ENCODE measurements at places on chromosomes 5 and 9.

DNA sequence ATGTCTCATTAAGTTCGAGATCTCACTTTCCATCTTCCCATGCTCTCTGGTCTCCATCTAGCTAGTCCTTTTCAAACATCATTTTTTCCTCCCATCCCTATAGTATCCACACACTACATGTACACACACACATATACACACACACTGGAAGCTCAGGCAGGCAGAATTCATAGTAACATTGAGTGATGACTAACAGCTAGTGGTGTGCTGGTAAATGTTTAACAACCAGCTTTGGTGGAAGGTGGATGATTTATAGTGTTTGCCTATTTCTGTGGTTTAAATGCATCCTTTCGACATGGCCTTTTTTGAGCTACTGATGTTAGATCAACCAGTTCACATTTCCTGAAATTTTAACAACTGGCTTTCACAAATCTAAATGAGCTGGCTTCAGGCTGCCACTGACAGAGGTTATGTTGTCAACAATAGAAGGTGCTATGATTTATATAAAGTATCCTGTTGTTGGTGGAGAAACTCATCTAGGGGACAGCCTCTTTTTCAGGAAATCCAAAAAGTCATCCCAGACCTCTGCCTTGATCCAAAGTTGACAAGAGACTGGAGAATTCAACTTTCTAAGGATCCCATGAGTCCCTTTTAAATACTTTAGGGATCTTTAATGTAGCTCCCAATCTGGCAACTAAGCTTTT lies 117.8 kb downstream of the CCDC192 start:
- no peak for DNase-seq

- DNase-seq: no peak
Observed at GRCh38 chr9:18493451-18493993, 19.6 kb downstream of the ADAMTSL1 start.

- no peak for DNase-seq
Observed at GRCh38 chr9:115276621-115277020, 158.7 kb upstream of the TNC start.

DNA sequence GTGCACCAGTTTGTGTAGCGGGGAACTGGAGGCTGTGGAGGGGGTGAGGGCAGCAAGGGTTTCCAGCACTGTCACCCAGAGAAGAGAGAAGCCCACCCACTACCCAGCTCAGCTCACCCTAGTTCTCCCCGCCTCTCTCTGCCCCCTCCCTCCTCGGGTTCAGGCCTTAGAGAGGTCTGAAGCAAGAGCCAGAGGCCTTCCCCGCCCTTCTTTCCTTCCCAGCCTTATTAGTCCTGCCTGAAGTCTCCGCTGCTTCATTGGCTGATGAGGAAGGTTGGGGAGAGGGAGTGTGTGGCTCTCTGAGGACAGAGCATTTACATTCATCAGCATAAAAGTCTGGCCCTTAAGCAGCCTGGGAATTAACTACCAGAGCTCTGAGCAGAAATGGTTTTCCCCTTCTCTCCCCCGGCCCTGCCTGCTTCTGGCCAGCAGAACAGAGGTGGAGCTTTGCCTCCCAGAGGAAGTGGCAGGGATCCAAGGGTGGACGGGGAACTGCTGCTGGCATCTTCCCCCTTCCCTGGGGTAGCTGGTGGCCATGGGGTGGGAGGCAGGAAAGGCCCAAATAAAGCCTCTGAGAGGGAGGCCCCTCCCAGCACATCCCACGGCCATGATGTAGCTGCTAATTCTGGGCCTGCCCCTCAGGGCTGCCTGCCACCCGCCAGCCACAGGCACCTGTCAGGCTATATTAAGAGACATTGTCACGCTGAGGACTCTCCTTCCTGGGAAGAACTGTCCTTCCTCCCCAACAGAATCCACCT lies 4.1 kb downstream of the DNAJB5 start:
- DNase-seq: no peak

DNA sequence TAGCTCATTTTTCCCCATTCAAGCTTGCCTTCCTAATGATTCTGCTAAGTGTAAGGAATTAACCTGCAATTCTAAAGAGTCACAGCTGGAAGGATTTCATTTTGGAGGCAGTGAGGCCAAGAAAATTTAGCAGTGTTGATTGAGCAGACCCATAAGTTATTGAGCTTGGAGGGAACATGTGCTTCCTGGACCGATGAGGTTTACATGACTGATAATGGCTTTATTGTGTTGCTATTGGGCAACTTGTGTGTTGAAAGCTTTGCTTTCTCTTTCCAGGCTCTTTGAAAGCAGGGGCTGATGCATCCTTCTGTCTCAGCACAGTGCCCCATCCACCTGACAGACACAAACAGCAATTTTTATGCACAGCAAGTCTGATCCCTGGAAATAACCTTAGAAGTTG lies 398.9 kb upstream of the PCSK5 start:
- no peak for DNase-seq
